ENCODE measurements at places on chromosomes 13 and 19.

DNA sequence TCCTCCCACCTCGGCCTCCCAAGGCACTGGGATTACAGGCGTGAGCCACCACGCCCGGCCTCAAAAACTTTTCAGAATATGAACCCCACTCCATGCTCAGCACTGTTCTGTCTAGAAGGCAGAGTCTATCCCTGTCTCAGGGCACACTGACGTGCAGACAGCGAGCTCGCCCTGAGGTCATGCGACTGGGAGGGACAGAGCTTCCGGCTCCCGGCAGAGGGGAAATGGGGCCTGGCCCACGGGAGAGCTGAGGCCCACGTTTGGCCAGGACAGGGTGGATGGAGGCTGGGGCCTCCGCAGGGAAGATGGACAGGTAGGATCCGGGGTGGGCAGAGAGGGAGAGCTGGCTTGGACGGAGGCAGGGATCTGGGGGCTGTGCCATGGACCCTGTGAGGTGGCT is 2.8 kb upstream of the AZU1 start:
- no peak for DNase-seq

DNA sequence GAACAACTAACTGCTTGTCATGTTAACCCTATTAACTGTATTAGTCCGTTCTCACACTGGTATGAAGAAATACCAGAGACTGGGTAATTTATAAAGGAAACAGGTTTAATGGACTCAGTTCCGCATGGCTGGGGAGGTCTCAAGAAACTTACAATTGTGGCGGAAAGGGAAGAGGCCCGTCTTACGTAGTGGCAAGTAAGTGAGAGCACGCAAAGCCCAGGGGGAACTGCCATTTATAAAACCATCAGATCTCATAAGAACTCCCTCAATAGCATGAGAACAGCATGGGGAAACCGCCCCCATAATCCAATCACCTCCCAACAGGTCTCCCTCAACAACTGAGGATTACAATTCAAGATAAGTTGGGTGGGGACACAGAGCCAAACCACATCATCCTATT is 34.7 kb downstream of the PHF11 start:
- DNase-seq: no peak

GRCh38 chr13:21176982-21177284 is 475 bp downstream of the MRPL57 start:
- DNase-seq: no peak

- peak; percentile 48 for DNase-seq
Observed at GRCh38 chr13:93309886-93310523, 83.4 kb downstream of the GPC6 start.

GRCh38 chr19:33513424-33513823 is 8.2 kb downstream of the PEPD start:
- DNase-seq: no peak

DNA sequence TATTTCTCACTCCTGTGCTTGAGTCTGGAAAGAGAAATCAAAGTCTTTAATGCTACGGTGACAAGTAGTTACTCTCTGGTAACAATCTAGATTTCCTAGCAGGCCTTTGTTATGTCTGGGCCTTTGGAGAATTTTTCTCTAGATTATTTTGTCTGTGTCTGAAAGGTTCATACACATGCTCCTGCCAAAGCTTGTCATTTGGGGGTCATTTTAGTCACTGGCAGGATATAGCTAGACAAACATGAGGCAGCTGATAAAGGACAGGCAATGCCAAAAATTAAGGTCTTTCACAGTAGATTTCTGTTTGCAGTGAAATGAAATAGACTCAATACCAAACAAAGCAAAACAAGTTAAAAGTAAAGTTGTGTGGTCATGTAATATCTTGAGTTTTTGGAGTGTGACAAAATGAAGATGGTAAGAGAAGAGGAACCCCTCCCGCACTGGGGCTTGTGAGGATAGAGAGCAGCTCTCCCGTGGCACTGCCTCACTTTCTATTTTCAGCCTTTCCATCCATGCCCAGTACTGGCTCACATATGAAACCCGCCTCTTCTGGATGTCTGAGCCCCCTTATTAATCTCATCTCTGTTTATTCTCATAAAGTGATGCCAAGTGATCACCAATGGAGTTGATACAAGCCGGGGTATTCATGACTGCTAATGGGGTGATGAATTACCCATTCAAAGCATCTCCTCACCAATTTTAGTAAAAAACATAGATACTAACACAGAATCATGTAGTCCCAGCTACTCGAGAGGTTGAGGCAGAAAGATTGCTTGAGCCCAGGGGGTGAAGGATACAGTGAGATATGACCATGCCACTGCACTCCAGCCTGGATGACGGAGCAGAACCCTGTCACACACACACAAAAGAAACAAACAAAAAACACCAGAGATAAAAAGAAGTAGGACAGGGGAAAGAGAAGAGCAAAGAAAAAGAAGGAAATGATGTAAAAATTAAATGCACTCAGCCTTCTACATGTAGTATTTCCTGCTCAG is 389.3 kb downstream of the FGF14 start:
- DNase-seq: no peak

DNA sequence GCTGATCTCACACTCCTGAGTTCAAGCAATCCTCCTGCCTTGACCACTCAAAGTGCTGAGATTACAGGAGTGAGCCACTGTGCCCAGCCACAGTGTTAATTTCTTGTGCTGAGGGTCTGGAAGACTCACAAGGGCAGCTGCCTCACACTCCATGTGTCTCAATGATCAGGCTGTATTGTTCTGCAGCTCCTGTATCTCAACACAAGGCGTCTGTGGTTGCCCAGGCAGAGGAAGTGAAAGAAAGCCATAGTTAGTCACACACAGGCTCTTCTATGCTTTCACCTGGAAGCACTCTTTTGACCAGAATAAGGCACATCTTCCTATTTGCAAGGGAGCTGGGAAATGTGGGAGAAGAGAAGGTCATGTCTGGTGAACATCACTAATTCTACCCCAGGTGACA is 107.3 kb upstream of the ZNF507 start:
- no peak for DNase-seq

- DNase-seq: no peak
Observed at GRCh38 chr13:41691274-41691673, 233.9 kb downstream of the RGCC start.

- DNase-seq: peak; percentile 55
Observed at GRCh38 chr19:53308339-53308811, 25.2 kb upstream of the ZNF845 start.

DNA sequence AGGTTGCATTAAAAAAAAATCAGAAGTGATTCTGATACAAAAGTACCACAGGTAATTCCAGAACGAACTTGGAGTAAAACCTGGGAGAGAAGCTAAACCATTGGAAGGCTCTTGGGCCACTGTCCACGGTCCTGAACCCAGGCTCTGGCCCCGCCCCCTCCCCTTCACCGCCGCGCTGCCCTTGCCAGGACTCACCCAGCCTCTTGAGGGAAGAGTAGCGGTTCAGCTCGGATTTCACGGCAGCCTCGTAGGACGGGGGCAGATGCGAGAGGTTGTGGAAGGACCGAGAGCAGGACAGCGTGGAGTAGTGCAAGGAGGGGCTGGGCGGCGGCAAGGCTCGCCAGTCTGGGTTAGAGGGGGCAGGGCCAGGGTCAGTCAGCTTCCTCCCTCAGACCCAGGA is 5.7 kb downstream of the SHISA7 start:
- DNase-seq: peak; percentile 83

DNA sequence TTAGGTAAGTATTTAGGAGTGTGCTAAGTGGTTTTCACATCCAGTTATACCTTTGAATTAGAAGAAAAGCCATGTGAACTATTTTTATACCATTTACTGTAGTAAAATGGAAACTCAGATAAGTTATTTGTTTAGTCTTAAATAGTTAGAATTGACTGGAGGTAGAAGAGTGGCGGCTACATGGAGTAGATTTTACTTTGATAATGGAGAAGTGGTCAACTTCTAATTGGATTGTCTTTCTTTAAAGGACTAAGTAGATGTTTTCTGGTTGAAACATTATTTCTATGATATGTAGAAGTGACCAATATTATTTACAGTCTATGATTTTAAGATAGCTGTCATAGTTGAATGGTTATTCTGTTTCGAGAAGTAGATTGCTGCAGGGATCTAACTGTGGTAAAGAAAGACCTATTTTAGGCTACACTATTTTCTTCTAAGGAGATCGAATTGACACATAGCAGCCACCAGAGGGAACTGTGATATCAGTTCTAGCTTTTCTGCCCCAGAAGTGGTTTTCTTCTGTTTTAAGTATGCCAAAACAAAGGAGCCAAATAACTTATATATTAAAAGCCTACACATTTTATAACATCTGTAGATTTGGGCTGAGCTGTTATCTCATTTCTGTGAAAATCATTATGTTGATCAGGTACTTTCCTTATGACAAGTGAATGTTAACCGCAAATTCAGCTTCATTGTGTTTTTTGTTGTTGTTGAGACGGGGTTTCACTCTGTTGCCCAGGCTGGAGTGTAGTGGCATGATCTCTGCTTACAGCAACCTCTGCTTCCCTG is 26.1 kb downstream of the ZMYM2 start:
- DNase-seq: peak; percentile 41

DNA sequence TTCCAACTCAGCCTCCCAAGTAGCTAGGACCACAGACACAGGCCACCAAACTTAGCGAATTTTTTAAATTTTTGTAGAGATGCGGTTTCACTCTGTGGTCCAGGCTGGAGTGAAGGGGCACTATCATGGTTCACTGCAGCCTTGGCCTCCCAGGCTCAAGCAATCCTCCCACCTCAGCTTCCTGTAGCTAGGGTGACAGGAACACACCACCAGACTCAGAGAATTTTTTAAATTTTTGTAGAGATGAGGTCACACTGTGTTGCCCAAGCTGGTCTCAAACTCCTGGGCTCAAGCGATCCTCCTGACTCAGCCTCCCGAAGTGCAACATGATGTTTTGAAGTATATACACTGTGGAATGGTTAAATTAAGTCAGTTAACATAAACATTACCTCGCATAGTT is 263.6 kb downstream of the OXGR1 start:
- no peak for DNase-seq

Measured in hepatocyte (in vitro differentiated cells).